IPS-NIHi11 (cell line): ENCODE measurements at places on chromosomes 11 and 22.

DNA sequence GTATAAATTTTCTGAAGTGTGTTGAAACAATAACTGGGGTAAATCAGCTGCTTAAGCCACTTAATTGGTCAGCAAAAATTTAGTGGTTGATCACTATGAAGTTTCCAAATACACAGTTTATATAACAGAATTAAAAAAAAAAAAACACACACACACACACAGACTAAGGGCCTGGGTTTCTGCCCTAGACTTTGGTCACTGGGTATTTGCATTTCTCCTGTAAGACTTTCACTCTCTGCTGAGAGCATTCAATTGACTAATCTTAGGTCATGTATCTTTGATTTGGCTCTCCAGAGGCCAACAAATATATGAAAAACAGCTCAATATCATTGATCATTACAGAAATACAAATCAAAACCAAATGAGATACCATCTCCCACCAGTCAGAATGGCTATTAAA, 214.3 kb downstream of the KCNA4 start:
- no peak for DNase-seq

DNA sequence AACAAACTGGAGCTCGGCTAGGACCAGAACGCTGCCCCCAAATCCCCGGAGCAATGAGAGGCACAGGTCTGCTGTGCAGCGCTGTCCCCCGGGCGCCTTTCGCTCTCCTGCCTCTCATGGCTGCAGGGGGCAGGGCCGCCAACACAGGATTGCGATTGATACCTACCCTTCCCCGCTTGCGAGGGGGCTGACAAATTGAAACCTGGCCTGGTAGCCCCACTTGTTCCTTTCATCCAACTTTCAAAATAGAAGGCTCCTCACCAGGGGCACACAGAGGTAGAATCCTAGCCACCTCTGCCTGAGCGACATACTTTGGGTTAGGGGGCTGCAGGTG, 642 bp upstream of the CASTOR1 start:
- no peak for DNase-seq

- no peak for DNase-seq
Observed at GRCh38 chr11:76811259-76811658, 28.1 kb downstream of the TSKU start.

DNA sequence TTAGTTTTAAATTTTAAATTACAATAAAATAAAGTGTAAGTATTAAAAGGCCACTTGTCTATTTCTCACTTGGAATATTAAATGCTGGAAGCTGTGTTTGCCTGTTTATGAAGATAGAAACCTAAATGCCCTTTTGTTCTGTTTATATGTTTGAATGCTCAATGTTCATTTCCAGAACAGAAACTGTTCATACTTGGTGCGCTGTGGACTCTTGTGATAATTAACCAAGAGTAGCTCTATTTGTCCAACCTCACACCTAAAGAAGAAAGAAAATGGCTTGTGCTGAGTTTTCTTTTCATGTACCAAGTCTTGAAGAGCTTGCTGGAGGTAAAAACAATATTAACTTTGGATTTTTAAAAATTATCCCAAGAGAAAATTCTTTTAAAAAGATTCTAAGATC, 5.7 kb downstream of the C11orf54 start:
- DNase-seq, result no peak
